ENCODE measurements at places on chromosomes 3 and 15. TPM values are rescaled to one million over a fixed set of nuclear protein-coding genes. Genes with fewer than 3 reads are reported as not detected.

The KLHDC8B gene
- 53.7 TPM for total RNA-seq

The ZBBX gene
- 0.21 TPM for total RNA-seq

The CDCP1 gene
- total RNA-seq: 107 TPM

The CAMKV gene
- total RNA-seq: not detected

The TEX55 gene
- not detected for total RNA-seq

The RARB gene
- 0.96 TPM for total RNA-seq

The BCL2A1 gene
- total RNA-seq: not detected

The CAND2 gene
- total RNA-seq: 2.2 TPM

The CLRN1 gene
- not detected for total RNA-seq

The UMPS gene
- total RNA-seq: 23.2 TPM

The AQP9 gene
- not detected for total RNA-seq

The CCDC9B gene
- 36.4 TPM for total RNA-seq

The GPR15 gene
- not detected for total RNA-seq

The GP9 gene
- not detected for total RNA-seq

The TP63 gene
- 73.3 TPM for total RNA-seq

The CHRNA7 gene
- total RNA-seq: 0.21 TPM

The CD47 gene
- 54.8 TPM for total RNA-seq

The TICRR gene
- 0.21 TPM for total RNA-seq

The OCA2 gene
- 0.72 TPM for total RNA-seq

Measured in tracheal epithelial cell (primary cell).